CD4-positive, alpha-beta T cell treated with Interferon gamma for 1 hour (primary cell): ENCODE measurements at places on chromosomes 1 and 21.

GRCh38 chr1:167054946-167055630 lies 35.1 kb downstream of the GPA33 start:
- no peak for DNase-seq

GRCh38 chr1:59044535-59045121 lies 252.3 kb upstream of the FGGY start:
- DNase-seq: no peak

GRCh38 chr1:161945306-161946060 lies 78.2 kb downstream of the OLFML2B start:
- no peak for DNase-seq

- DNase-seq: no peak
These were observed 21.4 kb upstream of the TGFB2 start for GRCh38 chr1:218323568-218324225.

DNA sequence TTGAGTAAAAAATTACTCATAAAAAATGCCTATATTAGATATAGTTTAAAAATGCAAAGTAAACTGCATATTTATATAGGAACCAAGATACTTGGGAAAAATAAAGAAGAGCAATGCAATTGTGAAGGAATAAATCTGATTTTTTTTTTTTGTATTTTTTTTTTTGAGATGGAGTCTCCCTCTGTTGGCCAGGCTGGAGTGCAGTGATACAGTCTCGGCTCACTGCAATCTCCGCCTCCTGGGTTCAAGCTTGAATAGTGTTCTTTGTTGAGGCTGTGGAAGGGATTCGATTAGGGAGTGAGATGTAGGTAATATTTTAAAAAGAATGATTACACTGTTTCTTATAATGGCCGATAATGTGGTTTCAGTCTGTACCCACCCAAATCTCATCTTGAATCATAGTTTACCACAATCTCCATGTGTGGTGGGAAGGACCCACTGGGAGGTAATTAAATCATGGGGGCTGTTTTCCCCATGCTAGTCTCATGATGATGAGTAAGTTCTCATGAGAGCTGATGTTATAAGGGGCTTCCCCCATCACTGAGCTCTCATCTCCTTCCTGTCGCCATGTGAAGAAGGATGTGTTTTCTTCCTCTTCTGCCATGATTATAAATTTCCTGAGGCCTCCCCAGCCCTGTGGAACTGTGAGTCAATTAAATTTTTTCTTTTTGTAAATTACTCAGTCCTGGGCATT lies 1765.9 kb downstream of the PLA2G4A start:
- no peak for DNase-seq
